ENCODE measurements at places on chromosomes 2 and 18.

GRCh38 chr2:128773641-128774319, 455.1 kb upstream of the HS6ST1 start:
- no peak for DNase-seq

GRCh38 chr18:64401268-64402060, 252.6 kb upstream of the LINC00305 start:
- DNase-seq = no peak

- DNase-seq = peak; percentile 80
These were observed 4.4 kb downstream of the CCL20 start for GRCh38 chr2:227817850-227818674.

- no peak for DNase-seq
These were observed 47.9 kb upstream of the KCNF1 start for GRCh38 chr2:10863837-10864236.

- no peak for DNase-seq
These were observed 24.3 kb downstream of the MOCOS start for GRCh38 chr18:36211612-36212065.

DNA sequence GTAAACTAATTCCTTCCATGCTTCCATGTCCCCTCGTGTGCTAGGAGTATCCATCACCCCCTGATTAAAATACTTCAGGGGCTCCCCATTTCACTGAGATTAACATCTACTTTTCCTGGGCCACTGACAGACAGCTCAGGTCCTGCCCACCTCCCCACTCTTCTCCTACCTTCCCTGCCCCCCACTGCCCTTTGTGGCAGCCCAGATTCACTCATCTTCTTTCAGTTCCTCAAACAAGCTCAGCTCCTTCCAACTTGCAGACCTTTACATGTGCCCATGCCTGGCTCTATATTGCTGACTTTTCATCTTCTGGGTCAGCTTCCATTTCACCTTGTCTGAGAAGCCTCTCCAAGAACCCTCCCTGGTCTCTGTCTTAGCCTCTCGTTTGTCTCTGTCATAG, 12.0 kb downstream of the RUFY4 start:
- DNase-seq = no peak

DNA sequence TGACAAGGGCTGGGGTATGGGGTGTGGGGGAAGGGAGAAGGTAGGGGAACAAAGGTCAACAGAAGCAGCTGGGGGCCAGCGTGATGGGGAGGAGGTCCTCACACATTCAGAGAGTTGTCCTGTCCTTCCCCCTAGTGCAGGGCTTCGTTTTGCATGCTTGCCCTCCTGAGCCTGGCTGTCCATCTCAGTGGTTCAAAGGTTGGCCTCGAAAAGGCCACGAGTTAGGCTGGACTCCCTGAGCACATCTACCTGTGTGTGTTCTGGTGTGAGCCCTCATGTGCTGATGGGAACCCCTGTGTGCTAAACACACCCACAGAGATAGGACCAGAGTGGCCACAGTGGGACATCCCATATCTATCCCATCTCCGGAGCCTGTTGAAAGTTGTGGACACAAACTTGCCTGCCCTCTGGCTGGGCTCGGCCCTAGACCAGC, 51.9 kb downstream of the EPAS1 start:
- no peak for DNase-seq

DNA sequence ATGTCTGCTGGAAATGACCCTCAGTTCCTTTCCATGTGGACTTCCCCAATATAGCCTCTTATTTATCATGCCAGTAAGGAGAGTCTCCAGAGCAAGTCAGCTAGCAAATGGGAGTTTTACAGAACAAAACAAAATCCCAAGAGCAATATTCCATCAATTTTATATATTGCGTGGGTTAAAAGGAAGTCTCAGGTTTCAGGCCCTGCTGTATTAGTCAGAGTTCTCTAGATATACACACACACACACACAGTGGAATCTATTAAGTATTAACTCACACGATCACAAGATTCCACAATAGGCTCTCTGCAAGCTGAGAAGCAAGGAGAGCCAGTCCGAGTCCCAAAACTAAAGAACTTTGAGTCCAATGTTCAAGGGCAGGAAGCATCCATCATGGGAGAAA, 102.8 kb upstream of the MAP2 start:
- DNase-seq = no peak

DNA sequence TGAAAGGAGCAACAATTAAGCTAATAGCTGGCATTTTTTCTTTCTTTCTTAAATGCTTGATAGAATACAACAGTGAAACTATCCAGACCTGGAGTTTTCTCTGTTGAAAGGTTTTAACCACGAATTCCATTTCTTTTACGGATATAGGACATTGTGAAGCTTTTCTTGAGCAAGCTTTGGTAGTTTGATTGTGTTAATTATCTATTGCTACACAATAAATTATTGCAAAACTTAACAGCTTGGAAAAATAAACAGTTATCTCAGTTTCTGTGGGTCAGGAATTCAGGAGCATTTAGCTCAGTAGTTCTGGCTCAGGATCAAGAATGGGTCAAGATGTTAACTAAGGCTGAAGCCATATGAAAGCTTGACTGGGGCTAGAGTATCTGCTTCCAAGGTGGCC, 11.7 kb downstream of the PHOSPHO2 start:
- no peak for DNase-seq

GRCh38 chr2:53584986-53585385, 182.6 kb upstream of the CHAC2 start:
- no peak for DNase-seq

DNA sequence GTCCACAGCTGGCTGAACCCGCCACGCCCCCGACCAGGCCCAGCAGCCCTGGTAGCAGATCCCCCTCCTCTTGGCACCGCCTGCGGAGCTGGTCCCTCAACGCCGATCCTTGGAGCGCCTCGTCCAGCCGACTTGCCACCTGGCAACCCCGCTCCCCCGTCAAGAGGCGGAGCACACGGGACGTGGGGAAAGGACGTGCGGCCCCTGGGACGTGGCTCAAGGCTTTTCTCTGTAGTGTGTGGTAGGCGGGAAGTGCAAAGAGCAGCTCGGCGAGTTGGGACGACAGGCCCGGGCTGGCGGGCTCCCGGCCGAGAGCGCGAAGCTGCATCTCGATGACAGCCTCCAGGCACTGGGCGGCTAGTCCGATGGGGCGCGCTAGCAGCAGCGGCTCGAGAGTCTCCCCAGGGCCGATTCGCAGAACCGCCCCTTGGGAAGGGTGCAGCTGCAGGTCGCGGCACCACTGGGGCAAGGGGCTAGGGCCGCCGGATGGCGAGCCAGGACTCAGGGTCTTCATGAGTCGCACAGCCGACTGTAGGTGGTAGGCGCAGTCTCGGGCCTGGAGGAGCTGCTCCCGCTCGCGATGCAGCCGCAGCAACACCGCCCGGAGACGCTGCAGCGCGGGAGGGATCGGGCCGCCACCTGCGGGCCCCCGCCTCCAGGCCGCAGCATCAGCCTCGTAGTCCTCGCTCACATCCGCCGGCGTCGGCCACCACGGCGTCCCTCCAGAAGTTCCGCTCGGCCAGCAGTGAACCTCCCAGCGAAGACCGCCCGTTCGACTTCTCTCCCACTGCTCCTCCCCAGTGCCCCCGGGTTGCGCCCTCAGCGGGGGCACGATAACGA, 617 bp downstream of the CCDC142 start:
- DNase-seq = peak; percentile 55

DNA sequence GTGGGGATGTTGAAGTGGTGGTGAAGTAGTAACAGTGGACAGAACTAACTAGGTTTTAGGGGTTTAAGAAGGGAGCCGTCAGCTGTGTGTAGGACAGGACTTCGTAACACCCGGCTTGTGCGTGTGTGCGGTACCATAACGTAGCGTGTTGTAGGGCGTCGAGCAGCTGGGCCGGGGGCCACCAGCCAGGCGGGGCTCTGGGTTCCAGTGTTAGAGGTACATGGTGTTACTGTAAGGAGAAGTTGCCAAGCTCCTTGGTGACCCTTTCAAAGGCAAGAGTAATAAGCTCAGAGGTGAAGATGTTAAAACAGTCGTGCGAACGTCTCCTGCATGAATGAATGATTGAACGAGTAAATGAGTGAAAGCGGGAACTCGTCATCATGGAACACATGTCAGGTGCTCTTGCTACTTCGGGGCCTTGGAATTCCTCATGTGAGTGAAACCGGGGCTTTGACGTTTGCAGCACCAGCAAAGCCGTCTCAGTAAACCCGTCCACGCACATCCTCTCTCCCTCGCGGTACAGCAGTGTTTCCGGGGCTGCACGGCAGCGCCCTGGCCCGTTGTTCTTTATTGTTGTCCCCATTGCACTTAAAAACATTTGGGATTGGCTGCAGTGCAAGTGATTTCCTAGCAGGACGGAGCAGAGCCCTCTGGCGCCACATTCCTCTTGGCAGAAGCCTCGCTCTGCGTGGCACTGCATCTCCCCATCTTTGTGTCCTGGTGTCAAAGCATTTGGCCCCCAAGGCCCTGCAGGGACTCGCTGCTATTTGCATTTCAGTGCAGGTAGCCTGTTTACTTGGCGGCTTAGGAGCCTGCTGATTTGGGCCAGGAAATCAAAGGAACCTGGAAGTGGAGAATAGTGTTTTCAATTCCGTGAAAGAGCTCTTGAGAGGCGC, 115.0 kb downstream of the GBX2 start:
- DNase-seq = no peak

- DNase-seq = no peak
These were observed 149.2 kb upstream of the NCK2 start for GRCh38 chr2:105595536-105595935.

All from CD4-positive, alpha-beta T cell treated with Interleukin-2 at 100 ng/mL for 4 hours (primary cell).